Amniotic epithelial cell (primary cell): ENCODE measurements at places on chromosomes 12 and 14.

- DNase-seq = no peak
Measured at GRCh38 chr12:109521831-109522230, 44.4 kb downstream of the UBE3B start.

GRCh38 chr12:117334051-117334450 lies 27.4 kb downstream of the NOS1 start:
- DNase-seq = no peak

DNA sequence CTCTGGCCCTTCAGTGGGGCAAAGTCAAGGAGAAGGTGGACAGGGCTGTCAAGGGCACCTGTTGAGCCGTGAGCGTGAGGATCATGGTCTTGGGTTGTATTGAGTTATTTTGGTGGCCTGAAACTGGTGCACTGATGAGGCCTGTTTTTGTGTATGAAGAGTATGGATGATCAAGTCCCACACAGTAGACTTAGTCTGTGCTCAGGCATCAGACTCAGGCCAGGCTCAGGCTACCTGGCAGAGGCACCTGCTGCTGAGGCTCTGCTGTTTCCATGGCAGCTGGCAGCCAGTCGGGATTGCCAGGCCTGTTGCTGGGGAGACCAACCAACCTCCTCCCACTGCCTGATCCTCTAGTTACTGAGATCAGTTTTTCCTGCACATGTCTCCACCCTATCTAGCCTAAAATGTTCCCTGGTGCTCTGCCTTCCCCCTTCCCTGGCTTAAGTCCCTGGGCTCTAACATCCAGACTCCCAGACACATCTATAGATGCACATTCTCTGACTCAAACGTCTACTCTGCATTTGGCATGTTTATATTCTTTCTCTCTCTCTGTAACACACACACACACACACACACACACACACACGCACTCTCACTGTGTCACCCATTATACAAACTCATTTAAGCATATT lies 5.1 kb downstream of the JPH4 start:
- no peak for DNase-seq

GRCh38 chr12:114245555-114245954 lies 160.4 kb downstream of the TBX5 start:
- DNase-seq = no peak

GRCh38 chr12:128644664-128645296 lies 179.0 kb downstream of the SLC15A4 start:
- DNase-seq = no peak

DNA sequence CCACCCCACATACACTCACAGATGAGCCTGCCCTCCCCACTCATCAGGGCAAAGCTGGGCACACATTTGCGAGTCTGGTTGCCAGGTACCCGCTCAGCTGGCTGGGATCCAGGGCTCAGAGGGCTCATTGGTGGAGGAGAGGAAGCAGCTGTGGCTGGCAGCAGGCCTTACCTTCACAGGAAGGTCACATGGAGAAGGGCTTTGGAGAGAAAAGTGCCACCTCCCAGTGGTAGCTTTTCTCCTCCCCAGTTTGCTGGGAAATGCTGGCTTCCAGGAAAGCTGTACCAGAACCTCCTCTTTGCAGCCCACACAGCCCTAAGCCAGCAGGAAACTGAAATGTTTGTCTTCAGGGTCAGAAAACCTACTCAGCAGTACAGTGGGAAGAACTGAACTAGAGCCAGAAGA lies 55.6 kb downstream of the LGMN start:
- no peak for DNase-seq

DNA sequence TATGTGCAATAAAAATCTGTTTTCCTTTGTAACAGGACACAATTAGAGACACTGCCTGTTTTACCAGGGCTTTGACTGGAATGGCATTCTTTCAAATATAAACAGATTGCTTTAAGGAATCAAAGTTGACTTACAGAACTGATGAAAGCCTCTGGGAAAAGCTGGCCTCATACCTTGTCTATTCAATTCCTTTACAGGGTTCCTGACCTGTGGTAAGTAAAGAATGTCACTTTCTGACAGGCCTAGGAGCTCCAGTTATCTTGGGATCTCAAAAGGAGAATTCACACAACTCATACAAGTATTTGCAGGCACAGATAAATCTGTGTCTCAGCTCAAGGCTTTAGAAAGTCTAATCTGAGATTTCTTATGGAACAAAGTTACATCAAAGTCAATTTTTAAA lies 88.4 kb downstream of the BCAT1 start:
- peak; percentile 54 for DNase-seq

GRCh38 chr12:55932551-55932910 lies 1.6 kb downstream of the DGKA start:
- peak; percentile 41 for DNase-seq

GRCh38 chr14:86915406-86915805 lies 1077.6 kb downstream of the GALC start:
- DNase-seq = no peak

DNA sequence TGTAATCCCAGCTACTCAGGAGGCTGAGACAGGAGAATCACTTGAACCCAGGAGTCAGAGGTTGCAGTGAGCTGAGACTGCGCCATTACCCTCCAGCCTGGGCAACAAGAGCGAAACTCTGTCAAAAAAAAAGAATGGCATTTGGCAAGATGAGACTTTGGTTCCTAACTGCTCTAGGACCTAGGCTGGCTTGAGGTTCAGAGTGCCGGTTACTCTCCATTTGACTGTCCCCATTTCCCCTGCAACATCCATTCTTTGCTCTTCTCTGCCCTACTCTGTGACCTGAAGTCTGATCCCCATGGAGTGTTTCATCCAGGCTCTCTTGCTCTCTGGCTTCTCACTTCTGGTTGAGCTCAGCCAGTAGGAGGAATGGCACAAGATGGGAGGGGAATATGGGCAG lies 26.2 kb upstream of the PPP4R3A start:
- no peak for DNase-seq

- peak; percentile 96 for DNase-seq
Measured at GRCh38 chr12:50788561-50788960, 24.7 kb downstream of the ATF1 start.

- no peak for DNase-seq
Measured at GRCh38 chr14:63707216-63707615, 20.6 kb downstream of the SGPP1 start.

- DNase-seq = no peak
Measured at GRCh38 chr14:100240668-100241032, 1.7 kb downstream of the YY1 start.

DNA sequence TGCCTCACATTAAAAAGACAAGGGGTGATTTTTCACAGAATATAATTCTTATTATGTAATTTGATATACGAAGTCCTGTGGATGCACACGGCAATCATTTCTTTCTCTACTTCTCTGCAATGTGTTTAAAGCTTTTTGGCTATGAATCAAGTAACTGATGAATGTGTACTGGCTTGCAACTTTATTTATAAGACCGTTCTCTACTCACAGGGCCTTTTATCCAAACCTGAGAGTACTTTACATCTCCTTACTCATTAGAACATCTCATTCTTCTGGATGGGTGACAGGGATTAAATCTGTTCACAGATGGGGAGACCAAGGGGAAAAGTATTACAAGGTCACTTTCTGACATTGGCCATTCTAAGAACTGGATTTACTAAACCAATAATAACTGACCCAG lies 215.8 kb upstream of the DIO2 start:
- peak; percentile 52 for DNase-seq

- DNase-seq = no peak
Measured at GRCh38 chr12:67633708-67634107, 14.8 kb upstream of the DYRK2 start.

- DNase-seq = no peak
Measured at GRCh38 chr12:51395283-51396230, 4.4 kb upstream of the GALNT6 start.

- no peak for DNase-seq
Measured at GRCh38 chr12:116068853-116069252, 208.6 kb downstream of the MED13L start.

DNA sequence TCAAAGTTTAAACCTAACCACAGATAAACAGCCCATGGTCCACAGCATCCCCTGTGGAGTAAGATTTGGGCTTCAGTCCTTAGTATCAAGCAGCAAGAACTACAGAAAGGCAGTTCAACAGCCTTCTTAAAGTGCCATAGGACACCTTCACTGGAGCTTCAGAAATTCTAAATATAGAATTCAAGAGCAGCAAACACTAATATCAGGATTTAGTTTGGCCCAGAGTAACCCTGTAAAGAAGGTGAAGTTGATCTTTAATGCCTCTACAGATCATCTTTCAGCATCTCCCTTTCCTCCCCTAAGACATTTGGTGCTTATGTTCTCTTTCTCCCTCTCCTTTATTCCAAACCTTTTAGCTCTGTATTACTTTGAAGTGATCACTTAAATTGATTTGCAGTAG lies 59.5 kb upstream of the ARHGAP5 start:
- no peak for DNase-seq
